ENCODE measurements at places on chromosomes 3 and 15. TPM values are rescaled to one million over a fixed set of nuclear protein-coding genes. Genes with fewer than 3 reads are reported as not detected.

- DNase-seq, result no peak
Measured at GRCh38 chr3:130711565-130712324, 34.9 kb downstream of the PIK3R4 start.

GRCh38 chr3:169662843-169663160, 710 bp downstream of the MECOM start:
- no peak for DNase-seq

GRCh38 chr15:58139276-58139988, 1.3 kb downstream of the AQP9 start:
- DNase-seq, result no peak

GRCh38 chr15:62945760-62946159, 96.8 kb upstream of the TPM1 start:
- no peak for DNase-seq

TLNRD1 gene
- 4.7 TPM for polyA plus RNA-seq

DNA sequence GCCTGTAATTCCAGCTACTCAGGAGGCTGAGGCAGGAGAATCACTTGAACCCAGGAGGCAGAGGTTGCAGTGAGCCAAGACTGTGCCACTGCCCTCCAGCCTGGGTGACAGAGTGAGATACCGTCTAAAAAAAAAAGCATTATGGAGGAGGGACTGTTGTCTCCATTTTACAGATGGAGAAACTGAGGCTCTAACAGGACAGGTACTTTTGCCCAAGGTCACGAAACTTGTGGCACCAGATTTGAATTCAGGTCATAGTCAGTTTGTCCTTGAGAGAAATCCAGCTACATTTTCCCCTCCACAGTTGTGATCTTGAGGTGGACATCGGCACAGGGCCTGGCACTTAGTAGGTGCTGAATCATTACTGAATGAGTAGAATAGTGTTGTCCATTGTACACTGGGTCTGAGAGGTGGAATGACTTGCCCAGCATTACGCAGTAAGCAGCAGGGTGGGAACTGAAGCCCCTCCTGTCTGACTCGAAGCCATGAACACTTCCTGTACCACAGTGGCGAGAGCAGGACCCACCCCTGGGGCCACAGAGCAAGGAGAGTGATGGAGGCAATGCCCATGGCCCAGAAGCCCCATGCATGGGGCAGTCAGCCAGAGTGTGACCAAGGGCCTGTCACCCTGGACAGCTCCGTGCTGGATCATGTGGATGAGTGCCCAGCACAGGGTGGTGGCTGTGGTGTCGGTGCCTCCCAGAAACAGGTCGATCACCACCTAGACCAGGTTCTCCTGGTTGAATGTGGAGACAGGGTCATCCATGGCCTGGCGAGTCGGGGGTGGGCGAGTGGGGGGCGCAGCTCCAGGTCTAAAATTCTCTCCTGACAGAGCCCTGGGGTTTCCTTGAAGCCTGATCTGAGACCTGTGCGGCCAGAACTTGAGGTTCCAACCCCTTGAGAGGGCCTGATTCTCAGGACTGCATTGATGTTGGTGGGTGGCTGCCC, 20.4 kb upstream of the PARL start:
- DNase-seq, result no peak

- no peak for DNase-seq
Measured at GRCh38 chr3:70519913-70520659, 207.6 kb upstream of the MDFIC2 start.

DNA sequence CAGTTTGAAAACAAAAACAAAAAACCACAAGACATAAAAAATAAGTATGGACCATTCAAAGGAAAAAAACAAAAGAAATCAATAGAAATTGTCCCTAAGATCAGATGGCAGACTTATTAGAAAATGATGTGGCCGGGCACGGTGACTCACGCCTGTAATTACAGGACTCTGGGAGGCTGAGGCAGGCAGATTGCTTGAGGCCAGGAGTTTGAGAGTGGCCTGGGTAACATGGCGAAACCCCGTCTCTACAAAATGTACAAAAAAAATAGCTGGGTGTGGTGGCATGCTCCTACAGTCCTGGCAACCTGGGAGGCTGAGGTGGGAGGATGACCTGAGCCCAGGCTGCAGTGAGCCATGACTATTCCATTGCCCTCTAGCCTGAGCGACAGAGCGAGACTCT, 16.6 kb downstream of the SPCS1 start:
- DNase-seq, result no peak

- DNase-seq, result peak; percentile 87
Measured at GRCh38 chr3:194133661-194134230, 2.2 kb upstream of the HES1 start.

GRCh38 chr15:73744293-73744692, 8.9 kb downstream of the INSYN1 start:
- DNase-seq, result no peak

DNA sequence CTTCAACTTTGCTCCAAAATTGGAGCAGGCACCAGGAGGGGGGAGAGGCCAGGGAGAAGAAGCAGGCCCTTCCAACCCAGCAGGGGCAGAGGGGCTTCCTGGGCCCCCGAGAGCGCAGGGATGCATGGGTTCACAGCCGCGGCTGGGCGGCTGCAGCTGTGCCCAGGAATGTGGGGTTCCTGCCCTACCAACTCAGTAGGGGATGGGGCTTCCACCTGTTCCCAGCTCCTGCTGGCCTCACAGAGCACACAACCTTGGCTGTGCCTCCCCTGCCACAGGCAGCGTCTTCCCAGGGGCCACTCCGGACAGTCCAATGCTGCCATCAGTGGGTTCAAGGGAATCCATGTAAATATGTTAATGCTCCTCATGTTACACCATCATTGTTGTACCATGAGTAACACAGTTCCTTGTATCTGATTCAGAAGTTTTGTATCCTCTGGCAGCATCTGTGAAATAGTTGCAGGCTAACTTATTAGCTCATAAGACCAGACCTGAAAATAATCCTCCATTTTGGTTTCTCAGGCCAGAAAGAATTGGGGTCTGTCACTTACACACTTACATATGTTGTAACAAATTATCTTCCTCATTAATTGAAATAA, 12.1 kb upstream of the SIAH2 start:
- DNase-seq, result no peak

MST1 gene
- 452 TPM for polyA plus RNA-seq

GRCh38 chr15:77904436-77904821, 173.1 kb downstream of the TBC1D2B start:
- DNase-seq, result no peak

GRCh38 chr3:52986938-52987337, 58.9 kb downstream of the SFMBT1 start:
- no peak for DNase-seq

TMEM207 gene
- polyA plus RNA-seq, result not detected

- no peak for DNase-seq
Measured at GRCh38 chr3:4581920-4582611, 88.9 kb downstream of the ITPR1 start.

DNA sequence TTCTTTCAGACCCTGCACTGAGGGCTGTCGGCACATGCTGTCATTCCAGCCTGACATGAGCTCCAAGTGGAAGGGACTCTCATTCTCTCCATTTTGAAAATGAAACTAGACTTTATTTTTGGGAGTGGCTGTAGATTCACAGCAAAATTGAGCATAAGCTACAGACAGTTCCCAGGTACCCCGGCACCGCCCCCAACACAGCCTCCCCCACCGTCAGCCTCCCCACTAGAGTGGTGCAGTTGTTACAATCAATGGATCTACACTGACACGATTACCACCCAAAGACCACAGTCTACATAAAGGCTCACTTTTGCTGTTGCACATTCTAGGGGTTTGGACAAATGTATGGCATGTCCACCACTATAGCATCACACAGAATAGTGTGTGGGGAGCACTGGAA, 29.5 kb upstream of the FGD5 start:
- no peak for DNase-seq

CCDC66 gene
- polyA plus RNA-seq, result 8.4 TPM

GRCh38 chr15:80326270-80326669, 74.3 kb upstream of the CTXND1 start:
- no peak for DNase-seq

GRCh38 chr3:73510784-73511183, 114.0 kb downstream of the PDZRN3 start:
- DNase-seq, result no peak

SLC12A1 gene
- polyA plus RNA-seq, result not detected

- no peak for DNase-seq
Measured at GRCh38 chr3:65577843-65578430, 460.8 kb downstream of the MAGI1 start.

DNA sequence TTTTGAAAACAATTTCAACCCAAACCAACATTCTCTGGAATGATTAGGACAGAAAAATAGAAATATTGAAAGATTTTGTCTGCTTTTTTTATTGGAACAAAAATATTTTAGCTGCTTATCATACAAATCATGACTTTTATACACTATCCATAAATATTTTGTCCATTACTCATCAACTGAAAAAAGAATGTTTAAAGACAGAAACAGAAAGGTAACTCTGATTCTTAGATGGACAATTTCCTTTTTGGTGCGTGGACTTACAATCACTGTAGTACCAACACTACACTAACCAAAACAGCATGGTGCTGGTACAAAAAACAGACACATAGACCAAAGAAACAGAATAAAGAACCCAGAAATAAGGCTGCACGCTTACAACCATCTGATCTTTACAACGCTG, 582.8 kb upstream of the CCDC54 start:
- DNase-seq, result no peak
